ENCODE measurements at places on chromosomes 12 and 14.
A peak's percentile ranks its signal among the peaks of the same experiment; 100 is the strongest.

DNA sequence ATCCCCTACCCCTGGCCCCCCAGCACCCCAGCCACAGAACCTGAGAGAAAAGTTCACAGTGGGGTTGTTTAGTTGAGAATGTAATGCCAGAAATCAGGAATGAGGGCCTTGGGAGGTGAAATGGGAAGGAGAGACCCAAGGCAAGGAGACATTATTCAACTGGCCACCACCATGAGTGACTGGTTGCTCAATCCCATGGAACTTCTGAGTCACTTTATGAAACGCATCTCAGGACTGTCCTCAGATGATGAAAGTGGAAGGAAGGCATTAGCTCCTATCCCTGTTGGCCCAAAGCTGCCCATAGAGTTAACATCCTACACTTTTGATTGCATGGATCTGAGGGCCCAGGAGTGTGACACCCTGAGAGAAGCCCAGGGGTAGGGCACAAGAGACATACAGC, 25.4 kb upstream of the TCL1A start:
- DNase-seq: no peak

- DNase-seq: no peak
Observed at GRCh38 chr14:93320489-93320888, 12.3 kb downstream of the BTBD7 start.

GRCh38 chr14:89399594-89400068, 17.4 kb downstream of the FOXN3 start:
- DNase-seq: no peak

- no peak for DNase-seq
Observed at GRCh38 chr12:53004178-53004577, 2.1 kb upstream of the EIF4B start.

DNA sequence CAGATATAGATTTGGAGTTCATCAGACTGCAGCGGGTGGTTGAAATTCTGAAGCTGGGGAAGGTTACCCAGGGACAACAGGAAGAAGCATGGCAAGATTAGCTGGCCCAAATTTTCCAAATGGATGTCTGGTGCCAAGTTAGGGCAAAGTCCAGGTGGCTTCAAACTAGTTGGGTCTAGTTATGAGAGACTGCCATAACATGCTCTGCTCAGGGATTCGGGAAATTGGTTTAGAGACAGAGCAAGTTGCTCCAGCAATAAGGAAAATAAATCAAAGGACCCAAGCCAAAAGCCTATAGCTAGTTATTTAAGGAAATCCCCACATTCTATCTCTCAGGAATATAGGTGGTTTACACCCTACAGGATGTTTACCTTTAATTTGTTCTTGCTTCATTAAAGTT, 125.7 kb upstream of the BTG1 start:
- no peak for DNase-seq

- no peak for DNase-seq
Observed at GRCh38 chr12:93018610-93019009, 89.5 kb upstream of the EEA1 start.

GRCh38 chr14:67680121-67680602, 5.7 kb upstream of the VTI1B start:
- no peak for DNase-seq

GRCh38 chr14:32201816-32202490, at the start of gene RNU6-7:
Gene RNU6-7 (plus strand): TSS chr14:32202045.
- DNase-seq: peak; percentile 65
